Central memory CD8-positive, alpha-beta T cell (primary cell): ENCODE measurements at places on chromosomes 5 and 9.
A peak's percentile ranks its signal among the peaks of the same experiment; 100 is the strongest.

GRCh38 chr9:116594547-116594946, 92.6 kb upstream of the TRIM32 start:
- DNase-seq, result no peak

DNA sequence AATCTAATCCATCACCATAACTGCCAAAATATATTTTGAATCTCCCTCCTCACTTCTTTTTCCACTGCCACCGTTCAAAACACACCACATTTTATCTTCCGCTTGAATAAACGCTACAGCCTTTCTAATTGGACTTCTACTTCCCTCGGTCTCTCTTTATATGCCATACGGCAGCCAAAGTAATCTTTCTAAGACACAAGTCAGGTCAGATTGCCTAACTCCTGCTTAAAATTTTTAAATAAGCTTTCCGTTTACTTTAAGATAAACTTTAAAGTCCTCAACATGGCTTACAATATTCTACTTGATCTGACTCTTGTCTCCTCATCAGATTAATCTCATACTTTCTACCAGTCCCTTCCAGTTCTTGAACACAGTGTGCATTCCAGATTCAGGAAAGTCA, 9.7 kb downstream of the AFF4 start:
- no peak for DNase-seq

- DNase-seq, result no peak
Observed at GRCh38 chr9:3817208-3817607, 291.4 kb upstream of the RFX3 start.

DNA sequence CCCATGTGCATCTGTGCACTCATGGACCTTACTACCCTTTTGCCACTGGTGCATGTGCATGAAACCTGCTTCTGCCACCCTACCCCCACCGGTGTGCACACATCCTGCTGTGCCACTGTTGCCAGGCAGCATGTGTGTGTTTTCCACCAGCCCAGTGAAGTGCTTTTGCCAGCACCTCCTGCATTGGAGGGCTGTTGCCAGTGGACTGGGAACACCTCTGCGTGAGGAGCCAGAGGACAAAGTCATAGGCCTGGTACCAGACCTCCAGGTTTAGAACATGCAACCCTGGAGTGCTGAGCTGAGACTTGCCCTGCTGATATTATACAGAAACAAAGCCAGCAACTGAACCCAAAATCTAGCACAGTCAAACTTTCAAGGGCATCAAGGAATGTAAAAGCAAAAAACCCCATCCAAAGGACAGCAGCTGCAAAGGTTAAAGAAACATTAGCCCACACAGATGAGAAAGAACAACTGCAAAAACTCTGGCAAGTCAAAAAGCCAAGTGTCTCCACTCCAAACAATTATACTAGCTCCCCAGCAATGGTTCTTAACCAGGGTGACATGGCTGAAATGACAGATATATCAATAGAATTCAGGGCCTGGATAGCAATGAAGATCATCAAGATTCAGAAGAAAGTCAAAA, 70.6 kb upstream of the PTPN3 start:
- no peak for DNase-seq

- DNase-seq, result peak; percentile 53
Observed at GRCh38 chr5:138068742-138069600, 14.9 kb upstream of the WNT8A start.

GRCh38 chr9:34318163-34318790, 10.8 kb downstream of the KIF24 start:
- DNase-seq, result no peak

GRCh38 chr9:26066237-26066636, 388.0 kb upstream of the TUSC1 start:
- no peak for DNase-seq

GRCh38 chr5:89411891-89412290, 528.9 kb upstream of the MEF2C start:
- DNase-seq, result no peak

DNA sequence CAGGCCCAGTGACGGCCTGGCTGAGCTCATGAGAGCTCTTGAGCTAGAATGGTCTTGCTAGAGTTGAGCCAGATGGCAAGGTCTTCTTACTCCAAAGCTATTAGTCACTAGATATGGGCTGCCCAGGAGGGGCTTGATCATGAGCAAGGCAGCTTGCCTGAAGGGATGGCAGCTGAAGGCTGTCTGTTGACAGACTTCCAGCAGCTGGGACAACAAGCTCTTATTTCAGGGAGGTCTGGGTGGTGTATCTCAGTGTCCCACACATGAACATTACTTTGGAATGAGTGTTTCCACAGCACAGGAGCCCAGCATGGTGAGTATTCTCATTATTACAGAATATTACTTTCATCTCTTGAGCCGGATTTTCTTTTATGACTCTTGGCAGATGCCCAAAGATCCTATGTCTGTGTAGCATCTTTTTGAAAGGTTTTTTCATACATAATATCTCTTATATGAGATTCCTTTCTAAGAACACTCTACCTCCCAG, 414.1 kb downstream of the ARHGEF28 start:
- no peak for DNase-seq

- no peak for DNase-seq
Observed at GRCh38 chr5:17037751-17038150, 101.7 kb upstream of the MYO10 start.

GRCh38 chr9:106107716-106108115, 413.4 kb downstream of the TMEM38B start:
- no peak for DNase-seq

- DNase-seq, result no peak
Observed at GRCh38 chr9:34465468-34465867, 6.9 kb downstream of the DNAI1 start.

GRCh38 chr5:482506-482905, 39.5 kb downstream of the EXOC3 start:
- no peak for DNase-seq

DNA sequence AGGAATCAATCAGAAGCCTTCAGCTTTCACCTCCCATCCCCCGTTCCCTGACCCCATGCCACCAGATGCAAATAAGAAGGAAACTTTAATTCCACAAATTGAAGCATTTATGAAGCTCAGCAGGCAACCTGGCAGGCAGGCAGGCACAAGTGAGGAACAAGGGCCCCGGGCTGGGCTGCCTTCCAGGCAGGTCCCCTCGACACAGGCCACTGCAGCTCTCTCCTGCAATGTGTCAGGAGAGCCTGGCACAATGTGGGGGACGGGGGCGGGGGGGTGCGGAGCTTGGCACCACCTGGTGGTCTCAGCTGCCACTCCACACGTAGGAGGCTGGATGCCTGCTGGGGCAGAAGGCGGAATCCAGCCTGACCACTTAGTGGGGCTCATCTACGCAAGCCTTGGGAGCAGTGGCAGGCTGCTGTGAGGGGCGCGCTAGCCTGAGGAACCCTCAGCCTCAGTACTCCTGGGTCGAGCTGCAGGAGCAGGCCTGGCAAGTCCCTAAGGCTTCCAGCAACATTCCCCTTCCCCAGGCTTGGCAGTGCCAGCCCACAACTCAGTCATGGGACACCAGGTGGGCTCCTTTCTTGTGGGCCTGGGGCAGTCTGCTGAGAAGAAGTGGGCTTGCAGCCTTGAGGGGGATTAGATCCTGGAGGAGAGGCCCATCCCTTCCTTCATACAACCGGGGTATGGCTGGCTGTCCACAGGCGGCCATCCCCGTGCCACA, 50.2 kb upstream of the KCNMB1 start:
- peak; percentile 8 for DNase-seq

DNA sequence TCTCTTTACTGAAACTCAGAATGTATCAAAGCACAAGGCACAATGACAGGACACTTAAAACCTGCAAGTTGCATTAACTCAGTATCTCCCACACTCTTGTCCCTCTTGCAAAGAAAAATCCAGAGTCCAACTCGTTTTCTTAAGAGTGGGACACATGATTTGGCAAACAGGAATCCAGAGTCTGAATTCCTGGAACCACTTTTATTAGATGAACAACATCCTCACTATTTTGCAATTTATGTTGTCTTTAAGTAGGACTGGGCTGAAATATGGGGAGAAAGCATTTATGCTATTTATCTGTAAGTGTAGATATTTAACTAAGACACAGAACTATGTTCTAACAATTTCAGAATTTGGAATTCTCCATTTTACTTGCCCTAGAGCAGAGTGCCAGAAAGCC, 69.1 kb downstream of the ABCA1 start:
- DNase-seq, result no peak

DNA sequence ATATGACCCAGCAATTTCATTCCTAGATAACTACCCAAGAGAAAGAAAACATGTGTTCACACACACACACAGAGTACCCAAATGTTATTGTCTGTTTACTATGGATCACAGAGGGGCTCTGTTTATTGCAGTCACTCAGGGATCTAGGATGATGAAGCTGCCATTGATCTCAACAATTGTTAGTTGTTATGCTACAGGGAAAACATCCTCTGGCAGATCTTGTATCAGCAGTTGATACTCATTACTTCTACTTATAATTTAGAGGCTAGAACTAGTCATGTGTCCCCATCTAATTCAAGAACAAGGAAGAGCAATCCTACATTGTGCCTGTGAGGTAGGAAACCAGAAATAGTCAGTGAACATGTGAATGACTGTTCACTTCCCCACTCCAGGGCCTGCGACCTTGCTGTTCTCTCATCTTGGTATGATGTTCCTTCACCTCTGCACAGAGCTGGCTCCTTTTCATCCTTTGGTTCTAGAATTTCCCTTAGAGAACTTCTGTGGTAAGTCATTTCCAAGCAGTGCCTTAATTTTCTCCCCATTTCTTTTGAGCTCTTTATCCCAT, 30.3 kb downstream of the NMUR2 start:
- DNase-seq, result no peak
